Vagina (tissue), 2 donors: ENCODE measurements at places on chromosomes 7 and 10. TPM values are rescaled to one million over a fixed set of nuclear protein-coding genes. Genes with fewer than 3 reads are reported as not detected.

Gene DDX56
- total RNA-seq = 60.2 TPM

Gene MYH16
- total RNA-seq = not detected

Gene HYAL4
- total RNA-seq = 0.49 TPM

Gene GSTO2
- total RNA-seq = 13.8 TPM

Gene GNAI1
- total RNA-seq = 50.6 TPM
